DMS79 treated with DMSO at 0.1 percent for 48 hours (cell line): ENCODE measurements at places on chromosomes 16 and 17.

DNA sequence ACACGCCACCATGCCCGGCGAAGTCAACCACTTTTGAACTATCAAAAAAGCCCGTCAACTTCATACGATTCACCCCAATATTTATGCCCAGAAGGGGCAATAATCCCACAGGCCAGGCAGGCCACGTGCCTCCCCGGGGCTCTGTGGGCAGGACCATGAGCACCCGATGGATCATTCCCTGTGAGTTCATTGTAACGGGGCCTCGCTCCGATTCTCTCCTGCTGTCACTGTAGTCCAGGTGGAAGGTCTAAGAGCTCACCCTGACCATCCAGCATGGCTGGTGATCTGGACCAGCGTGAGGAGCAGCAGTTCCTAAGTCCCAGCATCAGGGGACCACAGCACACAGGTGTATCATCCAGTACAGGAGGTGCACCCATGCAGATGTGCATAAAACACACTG, 77.5 kb upstream of the DOC2B start:
- DNase-seq = no peak

- no peak for DNase-seq
Observed at GRCh38 chr16:64615630-64616280, 506.1 kb downstream of the CDH11 start.

DNA sequence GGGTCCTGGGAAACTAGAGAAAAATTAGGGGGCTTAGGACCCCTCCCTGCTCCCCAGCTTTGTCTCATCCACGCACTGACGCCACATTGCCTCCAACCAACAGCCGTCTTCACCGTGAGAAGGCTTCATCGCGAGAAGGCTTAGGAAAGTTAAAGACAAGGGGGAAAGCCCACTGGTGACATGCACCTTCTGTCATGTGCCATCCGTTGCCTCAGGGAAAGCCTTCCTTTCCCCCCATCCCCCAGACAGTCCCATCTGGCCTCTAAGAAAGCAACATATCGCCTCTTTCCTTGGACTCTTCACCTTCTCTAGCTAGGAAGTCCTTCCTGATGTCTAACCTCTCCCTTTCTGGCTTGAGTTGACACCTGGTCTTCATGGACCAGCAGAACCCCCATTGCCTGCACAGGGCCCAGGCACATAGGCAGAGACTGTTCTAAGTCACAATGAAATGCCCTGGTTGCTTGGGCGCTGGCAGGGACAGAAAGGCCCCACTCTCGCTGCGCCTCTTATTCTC, 2.1 kb downstream of the FOXN1 start:
- DNase-seq = no peak

- no peak for DNase-seq
Observed at GRCh38 chr16:52533296-52533695, 13.6 kb downstream of the TOX3 start.

DNA sequence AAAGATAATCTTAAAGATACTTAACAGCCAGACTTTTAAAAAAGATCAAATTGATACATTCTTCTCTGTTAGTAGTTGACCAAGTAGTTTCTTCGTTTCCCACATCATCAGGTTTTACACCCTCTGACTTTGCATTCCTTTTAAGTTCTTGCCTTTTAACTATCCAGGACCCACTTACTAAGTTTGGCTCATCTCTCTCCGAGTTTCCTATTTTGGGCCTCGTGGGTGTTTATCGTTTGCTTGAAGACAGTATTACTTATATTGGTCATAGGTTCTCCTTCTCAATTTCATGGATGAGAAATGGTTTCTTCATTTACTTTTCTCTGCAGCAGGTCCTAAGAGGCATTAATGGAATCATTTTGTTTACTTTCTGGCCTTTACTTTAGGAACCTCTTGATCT, 43.2 kb downstream of the RPA1 start:
- no peak for DNase-seq

DNA sequence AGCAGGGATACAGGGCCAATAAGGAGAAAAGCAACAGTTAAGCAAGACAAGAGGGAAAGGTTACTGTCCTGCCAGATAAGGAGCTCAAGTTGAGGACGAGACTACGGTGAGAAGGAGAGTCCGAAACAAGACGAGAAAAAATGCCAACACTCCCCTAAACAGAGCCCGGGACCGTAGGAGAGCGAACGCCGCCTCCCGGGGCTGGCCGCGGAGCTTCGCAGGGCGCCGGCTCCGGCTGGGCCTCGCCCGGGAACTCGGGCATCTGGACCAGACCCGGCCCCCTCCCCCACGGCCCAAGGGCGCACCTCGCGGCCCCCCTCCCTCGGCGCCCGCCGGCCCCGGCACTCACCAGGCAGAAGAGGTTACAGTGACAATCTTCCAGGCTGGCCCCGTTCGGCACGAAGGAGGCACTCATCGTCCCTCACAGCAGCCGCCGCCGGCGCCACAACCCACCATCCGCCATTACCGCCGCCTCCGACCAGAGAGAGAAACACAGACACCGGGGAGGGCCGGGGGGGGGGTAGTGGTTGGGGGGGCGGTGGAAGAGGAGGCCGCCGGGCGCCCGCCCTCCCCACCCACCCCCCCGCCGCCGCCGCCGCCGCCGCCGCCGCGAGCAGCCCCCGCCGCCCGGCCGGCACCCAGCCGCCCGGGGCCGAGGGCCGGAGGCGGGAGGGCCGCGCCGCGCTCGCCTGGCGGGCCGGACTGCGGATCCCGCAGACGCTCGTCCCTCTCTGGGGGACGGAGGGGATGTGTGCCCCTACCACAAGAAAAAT, at the start of gene MED13:
Gene MED13 (minus strand): TSS at position 488 of the 773 bp plus-strand sequence. CDS start 73 bp downstream, at position 415.
- peak; percentile 23 for DNase-seq

DNA sequence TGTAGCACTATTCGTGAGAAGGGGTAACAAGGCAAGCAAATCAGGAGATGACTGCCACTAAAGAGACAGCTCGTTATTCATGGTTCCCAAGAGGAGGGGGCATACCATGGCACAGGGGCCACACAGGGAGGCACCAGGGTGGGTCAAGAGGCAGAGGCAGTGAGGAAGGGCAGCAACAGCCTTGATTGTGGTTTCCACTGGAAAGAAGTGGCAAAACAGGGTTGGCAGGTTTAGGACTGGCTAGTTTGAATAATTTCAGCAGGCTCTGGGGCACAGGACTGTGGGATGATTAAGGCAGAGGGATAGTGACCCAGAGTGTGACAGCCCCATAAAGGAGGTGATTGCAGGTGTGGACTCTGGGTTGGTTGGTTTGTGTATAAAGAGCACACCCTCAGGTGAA, 188.9 kb downstream of the CBLN1 start:
- no peak for DNase-seq

DNA sequence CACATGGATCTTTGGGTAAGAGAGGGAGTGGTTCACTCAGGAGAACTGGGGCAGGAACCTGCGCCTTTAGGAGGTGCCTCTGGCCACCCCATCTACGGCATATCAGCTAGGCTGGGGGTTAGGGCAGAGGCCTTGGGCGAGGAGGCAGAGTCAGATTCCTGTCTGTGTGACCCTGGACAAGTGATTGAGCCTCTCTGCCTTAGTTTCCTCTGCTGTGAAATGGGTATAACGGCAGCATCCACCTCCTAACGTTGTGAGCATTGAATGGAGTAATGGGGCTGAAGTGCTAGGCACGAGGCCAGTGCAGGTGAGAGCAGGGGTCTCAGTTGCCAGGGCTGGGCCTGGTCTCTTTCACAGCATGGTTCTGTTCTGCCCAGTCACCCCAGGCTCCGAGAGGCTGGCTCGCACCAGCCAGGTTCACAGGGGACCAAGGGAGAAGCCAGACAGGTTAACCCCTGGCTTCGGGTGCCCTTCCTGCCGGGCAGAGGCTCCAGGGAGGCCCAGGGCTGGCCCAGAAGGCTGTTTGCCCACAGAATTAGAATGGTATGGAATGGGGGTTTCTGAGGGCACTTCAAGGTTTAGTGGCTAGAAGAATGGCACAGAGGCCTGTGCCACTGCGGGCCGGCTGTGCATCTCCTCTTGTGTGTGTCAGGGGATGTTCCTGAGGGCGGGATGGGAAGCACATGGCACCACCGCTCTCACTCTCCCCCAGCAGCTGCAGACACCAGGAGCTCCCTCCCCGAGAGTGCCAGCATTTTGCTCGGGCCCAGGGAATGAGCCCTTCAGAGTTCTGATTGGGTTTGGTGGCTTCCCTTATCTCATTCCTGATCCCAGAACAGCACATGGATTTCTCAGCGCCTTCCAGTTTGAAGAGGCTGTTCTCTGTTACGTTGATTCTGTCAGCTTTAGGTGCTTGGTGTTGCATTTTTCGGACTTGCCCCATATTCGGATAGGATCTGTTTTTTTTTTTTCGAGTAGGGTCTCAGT, 23.8 kb downstream of the UNC13D start:
- DNase-seq = no peak

- no peak for DNase-seq
Observed at GRCh38 chr17:79023886-79024771, at the start of gene C1QTNF1. TSS of gene C1QTNF1 (plus strand) at chr17:79024169. CDS start at chr17:79043969, 19,800 bp downstream.

- DNase-seq = no peak
Observed at GRCh38 chr17:61595418-61596186, 4.6 kb upstream of the NACA2 start.

GRCh38 chr17:65799869-65800268, 238.4 kb upstream of the AXIN2 start:
- no peak for DNase-seq

GRCh38 chr16:11094075-11094856, 149.9 kb downstream of the CLEC16A start:
- DNase-seq = peak; percentile 52

DNA sequence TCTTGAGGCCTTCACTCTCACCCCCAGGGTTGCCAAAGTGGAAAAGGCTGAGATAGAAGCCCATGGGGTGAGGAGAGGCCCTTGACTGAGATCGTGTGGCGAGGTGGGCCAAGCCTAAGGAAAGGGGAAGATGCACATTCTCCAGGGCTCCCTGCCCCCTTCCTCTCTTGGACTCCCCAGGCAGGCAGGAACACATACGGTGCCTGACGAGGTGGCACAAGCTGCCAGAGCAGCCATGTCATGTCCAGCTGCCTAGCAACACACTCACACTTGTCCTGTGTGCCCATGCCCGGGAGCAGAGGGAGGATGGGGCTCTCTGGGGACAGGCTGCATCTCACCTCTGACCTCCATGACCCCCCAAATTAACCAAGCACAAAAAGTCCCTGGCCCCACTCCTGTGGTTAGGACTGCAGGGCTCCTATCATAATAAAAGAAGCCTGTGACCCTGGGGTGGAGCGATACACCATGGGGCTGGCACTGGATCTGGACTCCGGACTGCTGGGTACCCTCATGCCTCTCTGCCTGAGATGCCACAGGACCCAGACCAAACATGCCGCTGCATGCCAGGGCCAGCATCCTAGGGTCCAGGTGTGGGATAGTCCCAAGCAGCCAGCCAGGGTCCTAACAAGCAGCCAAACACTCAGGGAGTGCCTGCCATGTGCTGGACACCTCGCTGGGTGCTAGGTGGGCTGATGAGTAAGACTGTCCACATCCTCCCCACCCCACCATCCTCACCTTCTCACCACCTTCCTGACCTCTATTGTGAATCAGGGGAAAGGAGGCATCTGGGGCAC, 2.6 kb downstream of the GIT1 start:
- DNase-seq = no peak

GRCh38 chr16:23705517-23705902, 7.5 kb downstream of the ERN2 start:
- DNase-seq = no peak

DNA sequence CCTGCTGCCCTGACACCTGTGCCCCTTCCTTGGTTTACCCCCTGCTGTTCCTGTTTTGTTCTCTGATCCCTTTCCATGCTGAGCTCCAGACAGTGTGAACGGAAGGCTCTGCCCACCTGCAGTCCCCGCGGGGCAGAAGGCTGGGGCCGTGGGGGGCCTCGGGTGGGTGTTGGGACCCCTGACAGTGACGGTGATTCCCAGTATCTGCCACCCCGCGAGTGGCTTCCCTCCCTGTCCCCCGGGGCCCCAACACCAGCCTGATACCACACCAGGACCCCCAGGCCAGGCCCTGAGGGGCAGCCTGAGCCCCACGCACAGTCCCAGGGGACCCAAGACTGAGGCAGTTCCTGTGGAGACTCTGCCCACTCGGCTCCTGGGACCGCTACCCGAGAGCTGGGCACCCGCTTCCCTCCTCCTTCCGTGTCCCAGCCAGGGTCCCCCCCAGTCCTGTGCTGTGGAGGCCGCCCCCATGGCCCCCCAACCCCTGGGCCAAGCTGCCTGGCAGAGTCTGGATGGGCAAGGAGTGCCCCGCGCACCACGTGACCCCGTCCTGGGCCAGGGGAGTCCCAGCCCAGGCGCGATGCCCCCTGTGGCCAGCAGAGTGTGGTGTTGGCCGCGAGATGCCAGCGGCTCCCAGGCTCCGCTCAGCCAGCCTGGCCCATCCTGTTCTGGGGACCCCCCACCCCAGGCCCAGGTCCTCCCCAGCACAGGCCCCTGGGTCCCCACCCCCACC, 10.0 kb upstream of the C1QTNF8 start:
- peak; percentile 18 for DNase-seq

GRCh38 chr16:78130083-78130608, 30.7 kb downstream of the WWOX start:
- DNase-seq = no peak

DNA sequence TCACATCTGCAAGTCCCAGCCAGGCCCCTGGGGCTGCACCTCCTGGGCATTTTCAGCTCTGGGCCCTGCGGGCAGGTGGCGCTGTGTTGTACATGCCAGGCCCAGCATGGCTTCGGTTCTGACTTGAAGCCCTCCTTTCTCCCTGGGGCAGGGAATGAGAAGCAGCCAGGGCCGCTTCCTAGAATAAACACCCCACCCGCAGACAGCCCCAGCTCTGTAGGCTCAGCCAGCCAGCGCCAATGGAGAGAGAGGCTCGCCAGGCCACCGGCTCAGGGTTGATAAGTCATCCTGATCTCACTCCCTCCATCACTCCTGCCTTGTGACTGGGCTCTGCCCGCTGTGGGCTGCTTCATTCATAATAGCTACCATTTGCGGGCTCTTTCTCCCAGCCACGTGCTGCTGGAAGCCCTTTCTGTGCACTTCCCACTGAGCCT, 6.0 kb upstream of the GLIS2 start:
- no peak for DNase-seq

DNA sequence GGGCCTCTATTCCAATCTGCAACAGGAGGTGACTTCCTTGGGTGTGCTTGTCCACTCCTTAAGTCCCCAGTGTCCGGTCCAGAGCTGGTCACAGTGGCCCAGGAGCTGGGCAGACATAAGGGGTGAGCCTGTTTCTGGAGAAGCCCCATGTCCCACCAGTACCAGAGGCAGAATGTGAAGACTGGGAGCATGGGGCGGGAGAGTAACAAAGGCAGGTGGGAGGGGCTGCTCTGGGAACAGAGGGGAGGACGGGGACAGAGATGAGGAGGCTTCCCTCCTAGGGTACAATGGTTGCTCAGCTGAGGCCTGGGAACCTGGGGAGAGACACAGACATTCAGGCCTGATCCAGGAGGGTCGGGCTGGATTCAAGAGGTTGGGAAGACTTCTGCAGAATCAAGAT, 323.3 kb upstream of the TNRC6C start:
- DNase-seq = no peak
